ENCODE measurements at places on chromosomes 2 and 18. TPM values are rescaled to one million over a fixed set of nuclear protein-coding genes. Genes with fewer than 3 reads are reported as not detected.

GRCh38 chr2:180003559-180003958 is 3.5 kb downstream of the CWC22 start:
- no peaks in the 10 kb centered on the region for H3K27me3 ChIP-seq
- DNase-seq: no peak
- peaks cover 1% of the 10 kb centered on the region for H3K4me1 ChIP-seq
- no peaks in the 10 kb centered on the region for H3K36me3 ChIP-seq
- no peak overlapping the region for H3K27ac ChIP-seq
- H3K4me3 ChIP-seq: no peak overlapping the region

The IL36RN gene
- total RNA-seq: 0.09 TPM

The SH2D6 gene
- 0.74 TPM for total RNA-seq

DNA sequence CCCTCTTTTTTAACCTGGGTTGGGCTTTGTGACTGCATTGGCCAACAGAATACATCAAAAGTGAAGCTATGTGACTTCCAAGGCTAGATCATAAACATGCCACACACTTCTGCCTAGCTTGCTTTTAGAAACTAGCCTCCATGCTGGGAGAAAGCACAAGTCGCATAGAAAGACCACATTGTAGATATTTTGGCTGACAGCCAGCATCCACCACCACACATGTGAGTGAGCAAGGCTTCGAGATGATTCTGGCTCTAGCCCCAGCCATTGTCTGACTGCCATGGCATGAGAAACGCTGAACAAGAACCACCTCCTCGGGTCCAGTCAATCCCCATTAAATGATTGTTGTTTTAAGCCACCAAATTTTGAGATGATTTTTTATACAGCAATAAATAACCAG is 66.8 kb upstream of the STPG4 start:
- H3K4me1 ChIP-seq: peaks cover 7% of the 10 kb centered on the region
- DNase-seq: no peak
- no peaks in the 10 kb centered on the region for H3K36me3 ChIP-seq
- H3K27me3 ChIP-seq: no peaks in the 10 kb centered on the region
- no peak overlapping the region for H3K4me3 ChIP-seq

DNA sequence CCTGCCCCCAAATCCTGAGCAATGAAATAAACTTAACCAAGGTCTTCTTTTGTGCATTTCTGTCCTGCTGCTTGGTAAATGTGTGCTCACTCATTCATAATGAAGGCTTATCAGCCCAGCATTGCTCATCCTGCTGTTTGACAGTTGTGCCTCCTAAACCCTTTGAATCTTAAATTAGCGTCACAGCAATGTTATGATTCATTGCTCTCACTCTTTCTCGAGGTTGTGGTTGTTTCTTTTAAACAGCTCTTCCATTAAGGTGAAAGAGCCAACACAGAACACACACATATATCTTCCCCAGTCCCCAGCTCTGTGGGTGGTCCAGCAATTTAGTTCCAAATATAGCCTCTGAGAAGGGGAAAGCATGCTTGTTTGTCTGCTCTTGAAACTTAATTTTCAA is 84.0 kb downstream of the EVA1A start:
- peak; percentile 82 for DNase-seq
- no peaks in the 10 kb centered on the region for H3K36me3 ChIP-seq
- H3K4me1 ChIP-seq: peaks cover 23% of the 10 kb centered on the region
- H3K4me3 ChIP-seq: no peak overlapping the region
- H3K27me3 ChIP-seq: no peaks in the 10 kb centered on the region

DNA sequence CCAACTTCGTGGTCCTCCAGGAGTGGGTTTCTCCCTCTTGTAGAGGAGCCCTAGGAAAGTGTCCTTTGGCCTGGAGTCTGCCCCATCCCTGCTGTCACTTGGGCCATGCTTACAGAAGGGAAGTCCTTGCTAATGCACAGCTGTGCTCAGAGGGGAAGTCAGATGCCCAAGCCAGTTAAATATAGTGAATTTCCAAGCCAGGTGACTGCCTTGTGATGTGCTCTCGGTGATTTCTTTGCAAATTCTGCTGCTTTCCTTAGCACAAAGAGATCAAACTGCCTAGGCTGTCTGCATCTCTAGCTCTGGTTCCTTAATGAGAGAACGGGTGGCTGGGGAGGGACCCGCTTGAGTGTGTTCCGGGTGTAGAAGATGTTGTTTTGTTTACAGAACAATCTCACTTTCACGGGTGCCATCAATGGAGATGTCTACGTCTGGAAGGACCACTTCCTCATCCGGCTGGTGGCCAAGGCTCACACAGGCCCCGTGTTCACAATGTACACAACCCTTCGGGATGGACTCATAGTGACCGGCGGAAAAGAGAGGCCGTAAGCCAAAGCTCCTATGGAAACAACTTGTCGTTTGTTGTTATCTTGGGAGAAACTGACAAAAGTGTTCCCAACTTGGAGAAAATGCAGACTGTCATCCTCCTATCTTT is 91.4 kb downstream of the RTN4 start:
- no peak overlapping the region for H3K27ac ChIP-seq
- H3K4me3 ChIP-seq: no peak overlapping the region
- no peaks in the 10 kb centered on the region for H3K36me3 ChIP-seq
- H3K4me1 ChIP-seq: no peaks in the 10 kb centered on the region

The PDCD1 gene
- 0.97 TPM for total RNA-seq

DNA sequence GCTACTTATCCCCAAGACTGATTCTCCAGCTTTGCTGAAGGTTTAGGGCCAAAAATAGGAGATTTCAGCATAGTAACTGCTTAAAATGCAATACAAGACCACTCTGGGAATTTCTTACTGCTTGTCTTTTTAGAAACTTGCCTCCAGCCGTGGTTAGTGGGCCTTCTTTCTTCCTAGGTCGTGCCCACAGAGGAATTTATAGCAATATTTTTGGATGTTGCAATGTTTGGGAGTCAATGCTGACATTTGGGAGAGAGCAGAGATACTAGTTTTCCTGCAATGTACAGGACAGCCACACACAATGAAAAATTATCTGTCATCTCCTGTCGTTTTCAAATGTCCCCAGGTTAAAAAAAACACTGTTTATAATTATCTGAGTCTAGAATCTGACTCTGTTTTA is 25.6 kb upstream of the CERS6 start:
- no peaks in the 10 kb centered on the region for H3K36me3 ChIP-seq
- no peaks in the 10 kb centered on the region for H3K27me3 ChIP-seq
- no peaks in the 10 kb centered on the region for H3K4me1 ChIP-seq
- H3K27ac ChIP-seq: no peak overlapping the region
- no peak overlapping the region for H3K4me3 ChIP-seq

The ACTG2 gene
- 20.5 TPM for total RNA-seq

DNA sequence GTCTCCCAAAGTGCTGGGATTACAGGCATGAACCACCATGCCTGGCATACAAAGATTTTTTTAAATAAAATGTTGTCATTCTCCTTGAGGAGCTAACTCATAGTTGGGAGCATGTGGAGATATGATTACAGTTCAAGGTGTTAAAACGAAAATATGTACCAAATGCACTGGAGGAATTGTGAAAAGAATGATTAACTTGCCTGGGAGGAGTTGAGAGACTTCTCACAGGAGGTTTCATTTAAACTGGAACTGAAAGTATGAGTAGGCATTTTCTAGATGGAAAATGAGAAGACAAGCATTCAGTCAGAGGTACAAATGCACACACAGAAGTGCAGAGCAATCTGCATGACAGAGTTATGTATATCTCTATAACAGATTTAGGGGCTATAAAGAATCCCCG is 126.6 kb upstream of the PDE1A start:
- H3K27ac ChIP-seq: no peak overlapping the region
- no peak for DNase-seq
- H3K4me3 ChIP-seq: no peak overlapping the region
- H3K36me3 ChIP-seq: no peaks in the 10 kb centered on the region

DNA sequence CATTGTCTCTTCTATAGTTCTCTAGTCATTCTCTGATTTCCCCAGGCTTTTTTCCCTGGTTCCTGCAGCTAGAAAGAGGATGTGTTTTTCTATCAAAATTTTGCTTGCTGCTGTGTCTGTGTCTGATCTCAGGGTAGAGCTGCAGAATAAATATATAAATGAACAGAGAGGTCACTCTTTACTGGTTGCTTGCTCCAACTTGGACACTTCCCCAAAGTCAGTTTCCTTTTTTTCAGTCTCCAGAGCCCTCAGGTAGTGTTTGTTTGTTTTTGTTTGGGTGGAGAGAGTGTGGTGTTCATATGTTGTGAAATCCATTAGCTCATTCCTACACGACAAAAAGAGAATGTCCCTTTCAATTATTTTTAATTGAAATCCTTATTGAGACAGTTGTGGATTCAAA is 85.8 kb downstream of the CERS6 start:
- H3K4me3 ChIP-seq: no peak overlapping the region
- H3K27ac ChIP-seq: no peak overlapping the region
- no peaks in the 10 kb centered on the region for H3K36me3 ChIP-seq
- H3K4me1 ChIP-seq: peaks cover 9% of the 10 kb centered on the region
- DNase-seq: no peak

GRCh38 chr2:128623776-128624761 is 305.4 kb upstream of the HS6ST1 start:
- no peak overlapping the region for H3K4me3 ChIP-seq
- H3K27ac ChIP-seq: no peak overlapping the region
- no peaks in the 10 kb centered on the region for H3K4me1 ChIP-seq

DNA sequence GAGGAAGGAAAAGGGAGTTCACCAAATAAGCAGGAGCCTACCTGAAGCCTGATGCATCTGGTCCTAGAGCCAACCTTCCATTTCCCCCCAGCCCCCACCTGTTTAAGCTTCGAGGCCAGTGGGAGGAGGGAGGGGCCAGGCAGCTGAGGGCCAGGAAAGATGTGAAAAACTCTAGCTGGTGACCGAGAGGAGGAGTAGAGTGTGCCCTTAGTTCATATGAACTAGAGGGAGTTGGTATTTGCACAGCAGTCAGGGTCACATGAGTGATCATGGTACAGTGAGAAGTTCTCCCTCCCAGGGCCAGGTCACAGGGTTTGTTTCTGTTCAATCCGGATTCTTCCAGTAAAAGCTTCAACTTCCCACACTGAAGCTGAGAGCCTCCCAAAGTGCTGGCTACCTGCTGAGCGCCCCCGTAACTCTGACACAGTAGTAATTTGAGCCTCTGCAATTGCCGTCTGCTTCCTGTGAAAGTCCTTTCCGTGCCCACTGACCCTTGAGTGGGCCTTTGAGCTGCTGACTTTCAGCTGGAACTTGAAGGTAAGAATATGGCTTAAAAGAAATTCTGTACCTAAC is at the start of gene SULT1C2:
SULT1C2 (plus strand) TSS at position 362 of the 573 bp plus-strand sequence. CDS start 4,773 bp downstream, outside the sequence.
- no peak within 1 kb of the TSS for H3K27ac ChIP-seq
- no peak within 1 kb of the TSS for H3K4me3 ChIP-seq
- H3K36me3 ChIP-seq: no peaks in the 10 kb centered on the region
- peak; percentile 52 for DNase-seq
- peaks cover 3% of the 10 kb centered on the region for H3K4me1 ChIP-seq

- H3K36me3 ChIP-seq: no peaks in the 10 kb centered on the region
- no peaks in the 10 kb centered on the region for H3K4me1 ChIP-seq
- H3K27ac ChIP-seq: no peak overlapping the region
These were observed 69.7 kb upstream of the ARL4C start for GRCh38 chr2:234566622-234567021.

The TGIF1 gene
- 65.3 TPM for total RNA-seq

The GRB14 gene
- 20.2 TPM for total RNA-seq

The NXPH2 gene
- total RNA-seq: not detected

The ALPG gene
- total RNA-seq: 1.2 TPM
